EH (cell line): ENCODE measurements at places on chromosomes 3 and 15.

DNA sequence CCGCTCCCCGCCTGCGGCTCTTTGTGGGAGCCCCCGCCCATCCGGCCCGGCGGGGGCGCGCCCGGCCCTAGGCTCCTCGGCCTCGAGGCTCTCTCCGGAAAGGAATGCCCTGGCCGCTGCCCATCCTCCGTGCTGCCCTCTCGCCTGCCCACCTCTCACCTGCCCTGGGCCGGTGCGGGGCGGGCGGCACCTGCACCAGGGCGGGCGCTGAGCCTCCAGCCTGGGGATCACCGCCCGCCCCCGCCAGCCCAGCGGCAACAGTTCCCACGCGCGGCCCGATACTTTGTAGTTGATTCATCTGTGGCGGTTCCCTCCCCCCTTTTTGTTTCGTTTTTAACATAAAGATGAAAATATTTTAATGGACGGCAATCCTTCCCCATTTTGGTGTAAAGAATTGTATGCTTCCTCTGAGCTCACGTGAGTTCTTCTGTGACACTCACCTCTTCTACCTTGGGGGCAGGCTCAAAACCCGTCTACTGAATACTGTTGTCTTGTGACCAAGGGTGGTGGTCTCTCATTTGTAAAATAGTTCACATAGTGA, 1.9 kb downstream of the KLF13 start:
- DNase-seq, result peak; percentile 59

GRCh38 chr15:100310041-100310405, 31.8 kb downstream of the ADAMTS17 start:
- no peak for DNase-seq

- no peak for DNase-seq
Observed at GRCh38 chr3:37768107-37768809, 93.4 kb upstream of the CTDSPL start.

- DNase-seq, result peak; percentile 75
Observed at GRCh38 chr3:126654571-126655383, at the start of gene TXNRD3. TXNRD3 (minus strand) TSS chr3:126655124.

DNA sequence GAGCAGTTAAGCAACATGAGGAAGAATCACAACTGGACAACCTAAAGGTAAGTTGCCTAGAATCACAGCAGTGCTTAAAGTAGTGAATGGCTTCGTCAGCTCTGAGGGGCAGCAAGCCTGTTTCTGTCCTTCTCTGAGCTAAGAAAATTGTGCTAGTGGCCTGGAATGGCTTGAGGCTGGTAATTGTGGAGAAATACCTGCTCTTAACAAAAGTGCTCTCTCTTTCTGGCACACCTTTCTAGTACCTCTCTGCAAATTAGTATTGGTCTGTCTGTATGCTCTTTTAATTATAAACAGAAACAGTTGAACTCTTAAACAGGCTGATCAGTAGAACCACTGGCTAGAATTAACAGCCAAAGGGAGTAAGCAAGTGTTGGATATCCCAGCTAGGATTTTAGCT, 11.6 kb downstream of the SNX1 start:
- DNase-seq, result no peak

- DNase-seq, result no peak
Observed at GRCh38 chr3:195253923-195254432, 17.0 kb downstream of the XXYLT1 start.

- no peak for DNase-seq
Observed at GRCh38 chr15:67267440-67267839, 12.9 kb downstream of the IQCH start.

- DNase-seq, result no peak
Observed at GRCh38 chr3:39133093-39133490, 20.3 kb downstream of the CSRNP1 start.

DNA sequence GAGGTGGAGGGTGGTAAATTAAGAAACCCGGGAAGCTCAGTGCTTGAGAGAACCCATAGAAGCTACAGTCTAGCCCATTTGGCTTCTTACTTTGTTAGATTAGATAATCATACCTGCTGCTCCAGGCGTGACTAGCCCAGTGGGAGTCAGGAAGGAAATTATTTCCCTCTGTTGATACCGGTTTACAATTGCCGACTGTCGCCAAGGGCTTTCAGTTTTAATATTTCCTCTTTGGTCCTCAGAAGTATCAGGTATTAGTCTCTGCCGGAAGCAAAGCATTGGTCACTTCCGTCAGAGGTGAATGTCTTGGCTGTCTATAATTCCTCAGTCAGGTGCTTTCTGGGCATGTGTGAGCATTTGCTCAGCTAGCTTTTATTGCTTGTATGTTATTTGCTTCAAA, 75.2 kb downstream of the LPP start:
- DNase-seq, result no peak

DNA sequence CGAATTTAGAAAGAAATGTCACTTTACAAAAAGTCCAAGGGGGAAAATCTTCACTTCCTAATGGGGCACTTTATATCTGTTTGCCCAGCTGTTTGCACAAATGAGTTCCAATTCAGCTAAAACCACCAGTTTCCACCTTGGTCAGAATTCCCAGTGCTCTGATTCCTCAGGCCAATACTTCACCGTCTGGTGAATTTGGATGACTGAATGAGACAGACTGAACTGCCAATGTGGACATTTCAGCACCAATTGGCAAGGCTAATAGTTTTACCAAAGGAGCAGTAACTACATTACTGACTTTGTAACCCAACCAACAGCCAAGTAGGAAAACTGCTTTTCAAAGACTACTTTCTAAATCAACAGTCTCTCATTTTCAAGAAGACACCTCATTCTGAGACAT, 51.8 kb downstream of the ABI3BP start:
- no peak for DNase-seq

GRCh38 chr3:160253298-160253697, 28.1 kb downstream of the C3orf80 start:
- DNase-seq, result no peak

- no peak for DNase-seq
Observed at GRCh38 chr3:56711344-56711743, 28.3 kb upstream of the TASOR start.

DNA sequence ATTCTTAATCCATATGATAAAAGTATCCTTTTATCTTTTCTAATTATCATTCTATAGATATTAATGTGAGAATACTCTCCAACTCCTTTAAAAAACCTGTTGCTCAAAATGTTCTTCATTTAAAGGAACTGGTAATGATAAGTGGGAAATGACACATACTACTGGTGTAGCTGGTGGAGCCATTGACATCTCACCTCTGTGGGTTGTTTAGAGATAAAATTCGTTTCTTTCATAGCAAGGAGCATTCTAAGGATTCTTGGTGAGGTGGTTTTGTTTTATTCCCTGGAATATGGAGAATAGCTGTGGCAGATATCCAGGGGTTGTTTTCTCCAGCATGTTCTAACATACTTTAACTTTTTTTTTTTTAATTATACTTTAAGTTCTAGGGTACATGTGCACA, 299.8 kb upstream of the THBS1 start:
- DNase-seq, result peak; percentile 78

DNA sequence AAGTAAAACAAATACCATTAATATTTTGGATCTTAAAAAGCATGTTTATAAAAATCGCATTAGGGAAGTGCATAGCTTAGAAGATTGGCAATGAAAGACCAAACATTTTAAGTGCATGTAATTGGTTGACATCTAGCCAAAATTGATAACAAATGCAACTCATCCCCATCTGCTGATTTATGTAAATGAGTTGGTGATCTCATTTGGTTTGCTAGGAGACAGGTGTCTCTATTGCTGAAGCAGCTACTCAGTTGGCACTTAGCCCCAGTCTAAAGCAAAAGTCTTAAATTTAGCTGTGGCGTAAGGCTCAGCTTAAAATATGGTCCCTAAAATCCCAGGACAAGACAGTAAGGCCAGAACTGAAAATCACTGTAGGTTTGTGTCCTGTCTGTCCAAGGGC, 113.5 kb upstream of the CHL1 start:
- no peak for DNase-seq

DNA sequence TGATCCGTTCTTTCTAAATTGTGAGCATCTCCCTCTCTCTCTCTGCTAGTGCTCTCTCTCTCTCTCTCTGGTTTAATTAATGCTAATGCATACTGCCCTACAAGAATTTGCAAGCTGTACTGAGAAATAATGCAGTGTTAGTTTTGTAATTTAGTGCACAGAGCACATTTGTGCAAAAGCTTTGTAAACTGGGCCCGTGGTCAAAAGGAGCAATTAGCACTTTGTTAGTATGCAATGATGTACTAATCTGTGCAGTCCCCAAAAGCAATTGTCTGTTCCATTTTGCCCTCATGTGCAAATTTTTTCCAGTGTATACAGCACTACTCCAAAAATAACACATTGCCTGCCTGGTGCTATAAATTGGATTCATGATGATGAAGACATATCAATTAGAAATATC, 184.6 kb upstream of the CMC1 start:
- DNase-seq, result no peak

DNA sequence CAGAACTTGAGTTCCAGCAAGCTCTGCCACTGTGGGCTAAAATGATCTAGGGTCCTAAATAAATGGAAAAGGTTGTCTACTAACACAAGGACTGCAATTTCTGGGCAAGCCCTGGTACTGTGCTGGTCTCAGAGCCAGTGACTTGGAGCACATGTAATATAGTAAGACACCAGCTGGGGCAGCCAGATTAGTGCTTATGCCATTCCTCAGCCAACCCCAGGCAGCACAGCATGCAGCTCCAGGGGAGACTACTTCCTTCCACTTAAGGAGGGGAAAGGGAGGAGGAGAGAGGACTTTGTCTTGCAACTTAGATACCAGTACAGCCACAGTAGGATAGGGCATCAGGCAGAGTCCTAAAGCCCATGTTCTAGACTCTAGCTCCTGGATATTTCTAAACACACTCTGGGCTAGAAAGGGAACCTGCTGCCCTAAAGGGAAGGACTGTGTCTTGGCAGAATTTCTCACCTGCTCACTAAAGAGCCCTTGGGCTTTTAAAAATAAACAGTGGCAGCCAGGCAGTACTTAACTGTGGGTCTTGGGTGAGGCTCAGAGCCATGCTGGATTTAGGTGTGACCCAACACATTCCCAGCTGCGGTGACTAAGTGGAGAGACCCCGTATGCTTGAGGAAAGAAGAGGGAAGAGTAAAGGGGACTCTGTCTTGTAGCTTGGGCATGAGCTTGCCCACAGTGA, 223.7 kb upstream of the BCHE start:
- DNase-seq, result no peak

DNA sequence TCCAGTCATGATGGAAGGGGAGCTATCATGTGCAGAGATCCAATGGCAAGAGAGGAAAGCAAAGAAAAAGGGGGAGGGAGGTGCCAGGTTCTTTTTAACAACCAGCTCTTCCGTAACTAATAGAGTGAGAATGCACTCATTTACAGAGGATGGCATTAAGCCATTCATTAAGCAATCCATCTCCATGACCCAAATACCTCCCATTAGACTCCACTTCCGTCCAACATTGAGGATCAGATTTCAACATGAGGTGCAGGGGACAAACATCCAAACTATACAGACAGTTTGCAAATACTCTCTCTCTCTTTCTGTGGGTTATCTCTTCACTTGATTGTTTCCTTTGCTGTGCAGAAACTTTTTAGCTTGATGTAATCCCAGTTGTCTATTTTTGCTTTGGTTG, 21.2 kb downstream of the ZDHHC23 start:
- DNase-seq, result peak; percentile 52

DNA sequence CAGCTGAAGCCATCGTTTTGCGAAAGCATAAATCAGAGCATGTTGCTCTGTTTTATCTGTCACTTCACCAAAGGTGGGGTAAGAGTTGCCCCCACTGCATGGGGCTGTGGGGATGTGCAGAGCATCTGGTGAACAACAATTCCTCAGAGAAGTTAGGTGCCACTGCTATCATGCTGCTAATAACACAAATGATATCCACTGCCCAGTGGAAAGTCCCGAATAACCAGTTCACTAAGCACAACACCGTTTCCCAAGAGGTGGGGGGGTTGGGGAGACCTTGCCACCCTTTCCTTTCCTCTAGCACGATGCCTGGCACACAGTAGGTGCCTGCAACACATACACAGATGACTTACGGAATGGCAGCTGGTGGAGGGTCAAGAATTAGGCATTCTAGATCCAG, 38.6 kb downstream of the FAM3D start:
- no peak for DNase-seq

GRCh38 chr3:151410891-151411559, 26.5 kb upstream of the P2RY12 start:
- DNase-seq, result peak; percentile 62

DNA sequence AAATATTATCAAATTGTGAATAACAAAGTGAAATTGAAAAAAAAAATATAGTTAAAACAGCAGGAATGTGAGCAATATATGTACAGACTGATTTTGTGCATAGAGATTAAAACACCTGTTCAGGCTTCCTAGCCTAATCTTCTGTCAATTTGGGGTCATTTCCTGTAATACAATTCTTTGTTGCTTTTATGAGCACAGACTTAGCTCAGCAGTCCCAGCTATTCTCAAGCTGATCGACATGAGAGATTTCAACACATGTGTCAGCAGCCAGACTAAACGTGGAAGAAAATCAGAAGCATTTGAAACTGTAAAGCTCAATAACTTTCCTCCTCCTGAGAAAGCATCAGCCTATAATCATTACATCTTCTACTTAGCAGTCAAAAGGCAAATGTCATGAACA, 1.6 kb upstream of the FHIT start:
- no peak for DNase-seq

DNA sequence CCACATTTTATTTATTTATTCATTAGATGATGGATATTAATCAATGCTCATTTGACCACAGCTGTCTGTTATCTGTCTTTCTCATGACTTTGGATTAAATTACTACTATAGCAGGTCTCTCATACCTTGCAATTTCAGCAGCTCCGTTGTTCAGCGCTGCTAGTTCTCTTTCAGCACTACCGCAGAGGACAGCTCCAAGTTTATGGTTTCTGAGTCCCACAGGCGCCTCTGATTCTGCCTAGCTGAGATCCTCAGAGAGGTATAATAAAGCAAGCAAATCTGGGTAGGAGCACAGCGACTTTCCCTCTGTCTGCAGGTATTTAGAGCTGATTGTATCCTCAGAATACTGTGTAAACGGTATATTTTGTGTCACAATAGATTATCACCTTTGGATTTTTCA, 204.9 kb downstream of the CNTN4 start:
- DNase-seq, result no peak

GRCh38 chr3:193830791-193831191, 237.8 kb downstream of the OPA1 start:
- no peak for DNase-seq

- DNase-seq, result no peak
Observed at GRCh38 chr3:81782585-81782984, 21.1 kb upstream of the GBE1 start.

GRCh38 chr15:82530606-82531379, 9.5 kb downstream of the RPS17 start:
- peak; percentile 68 for DNase-seq
